ENCODE measurements at places on chromosomes 1 and 21. TPM values are rescaled to one million over a fixed set of nuclear protein-coding genes. Genes with fewer than 3 reads are reported as not detected.

The NCAM2 gene
- 2.3 TPM for total RNA-seq

The FAM131C gene
- not detected for total RNA-seq

The AMY2B gene
- total RNA-seq, result 10.7 TPM

The TDRD5 gene
- 0.92 TPM for total RNA-seq

The OR6N1 gene
- total RNA-seq, result not detected

All from left colon (tissue), 2 donors.